ENCODE measurements at places on chromosomes 11 and 22. TPM values are rescaled to one million over a fixed set of nuclear protein-coding genes. Genes with fewer than 3 reads are reported as not detected.

DGAT2 gene
- total RNA-seq, result 19.3 TPM

FEN1 gene
- 11.0 TPM for total RNA-seq

SLC43A3 gene
- 15.1 TPM for total RNA-seq

CACNA1I gene
- not detected for total RNA-seq

CATSPER1 gene
- not detected for total RNA-seq

MPPED1 gene
- under 0.01 TPM for total RNA-seq

BRSK2 gene
- total RNA-seq, result 1.0 TPM

OR8A1 gene
- total RNA-seq, result not detected

ST14 gene
- 0.52 TPM for total RNA-seq

All from skeletal muscle tissue (tissue), 5 donors.